Iris pigment epithelial cell (primary cell): ENCODE measurements at places on chromosomes 7 and 10.

DNA sequence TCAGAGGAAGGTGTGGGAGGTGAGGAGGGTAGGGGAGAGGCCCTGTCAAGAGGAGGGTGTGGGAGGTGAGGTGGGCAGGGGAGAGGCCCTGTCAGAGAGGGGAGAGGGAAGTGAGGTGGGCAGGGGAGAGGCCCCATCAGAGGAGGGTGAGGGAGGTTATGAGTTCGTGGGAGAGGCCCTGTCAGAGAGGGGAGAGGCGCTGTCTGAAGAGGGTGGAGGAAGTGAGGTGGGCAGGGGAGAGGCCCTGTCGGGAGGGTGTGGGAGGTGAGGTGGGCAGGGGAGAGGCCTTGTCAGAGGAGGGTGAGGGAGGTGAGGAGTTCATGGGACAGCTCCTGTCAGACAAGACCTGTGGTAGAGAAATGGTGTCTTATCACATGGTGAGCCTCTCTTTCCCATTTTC lies 74.4 kb downstream of the INPP5A start:
- no peak for DNase-seq

GRCh38 chr10:82252081-82252480 lies 377.1 kb downstream of the NRG3 start:
- no peak for DNase-seq

DNA sequence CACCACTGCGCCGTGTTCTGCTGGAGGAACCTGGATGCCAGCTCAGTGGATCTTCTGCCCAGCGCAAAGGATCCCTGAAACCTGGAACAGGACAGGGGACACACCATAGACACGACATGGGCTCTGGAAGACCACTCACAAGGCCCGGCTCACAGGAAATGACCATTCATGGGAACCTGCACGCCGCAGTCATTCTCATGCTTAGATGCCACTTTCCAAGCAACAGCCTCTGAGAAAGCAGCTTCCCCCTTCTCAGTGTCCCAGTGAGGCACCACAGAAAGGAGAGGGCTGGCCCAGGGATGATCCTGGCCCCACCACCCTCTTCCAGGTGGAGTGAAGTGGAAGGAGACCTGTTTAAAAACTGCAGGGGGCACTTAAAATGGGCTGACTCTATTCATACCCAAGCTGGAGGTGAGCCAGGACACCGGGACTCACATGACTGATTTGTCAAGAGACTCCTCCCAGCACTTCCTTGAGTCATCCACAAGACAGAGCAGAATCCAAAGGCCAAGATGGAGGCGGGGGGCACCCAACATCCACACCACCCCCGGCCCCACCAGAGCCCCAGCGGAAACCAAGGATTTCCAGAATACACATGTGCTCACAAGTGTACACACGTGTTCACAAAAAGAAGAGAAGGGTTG lies 11.2 kb downstream of the CTBP2 start:
- peak; percentile 86 for DNase-seq

- peak; percentile 20 for DNase-seq
Observed at GRCh38 chr7:14381306-14381705, 391.8 kb upstream of the ETV1 start.

GRCh38 chr10:45673074-45673648 lies 589 bp upstream of the ZFAND4 start:
- peak; percentile 32 for DNase-seq

GRCh38 chr7:32489788-32490126 lies 423 bp downstream of the LSM5 start:
- DNase-seq: no peak

- peak; percentile 47 for DNase-seq
Observed at GRCh38 chr7:27434756-27435400, 192.3 kb downstream of the EVX1 start.

DNA sequence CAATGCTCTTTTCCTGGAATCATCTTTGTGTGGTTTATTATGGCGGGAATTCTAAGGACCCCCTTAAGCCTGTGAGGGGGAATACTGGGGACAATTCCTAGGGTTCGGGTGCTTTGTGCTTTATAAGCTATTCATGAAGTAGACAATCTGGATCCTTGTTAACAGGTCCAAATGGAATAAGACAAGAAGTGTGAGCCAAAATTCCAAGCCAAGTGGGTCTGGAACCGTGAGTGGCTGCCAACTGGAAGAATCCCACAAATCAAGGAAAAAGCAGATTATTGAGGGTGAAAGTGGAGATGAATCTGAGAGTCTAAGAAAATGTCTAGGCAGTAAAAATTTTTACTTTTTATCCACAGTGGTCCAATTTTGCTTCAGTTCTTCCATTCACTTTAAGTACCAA lies 136.8 kb downstream of the MDFIC start:
- no peak for DNase-seq

DNA sequence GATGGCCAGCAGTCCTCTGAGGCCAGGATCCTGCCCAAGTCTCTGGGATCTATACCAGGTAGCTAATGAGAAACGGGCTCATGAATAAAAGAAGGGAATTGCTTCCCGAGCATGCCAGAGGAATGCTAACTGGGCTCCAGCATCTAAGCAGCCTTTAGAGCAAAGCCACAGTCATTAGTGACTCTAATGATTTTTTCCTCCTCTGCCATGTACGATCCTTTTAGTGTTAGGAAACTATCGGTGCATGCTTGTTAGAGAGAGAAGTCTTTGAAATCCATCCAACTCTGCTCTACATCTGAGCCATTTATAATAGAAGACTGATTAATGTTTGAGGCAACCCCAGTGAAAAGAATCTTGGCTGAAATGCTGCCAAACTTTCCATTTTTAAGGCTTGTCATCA lies 124.9 kb upstream of the TCERG1L start:
- DNase-seq: no peak

- peak; percentile 34 for DNase-seq
Observed at GRCh38 chr10:110643653-110644597, at the start of gene RBM20. Gene RBM20, plus strand, starts transcription at chr10:110644336. Its CDS starts 119 bp downstream, at chr10:110644455.

GRCh38 chr10:70247360-70247759 lies 14.1 kb upstream of the PPA1 start:
- no peak for DNase-seq

GRCh38 chr10:93075369-93076221 lies 1.9 kb downstream of the CYP26A1 start:
- DNase-seq: no peak

GRCh38 chr10:93071674-93072224 lies 1.9 kb upstream of the CYP26A1 start:
- DNase-seq: no peak

- no peak for DNase-seq
Observed at GRCh38 chr10:22603581-22603980, 110.8 kb downstream of the PIP4K2A start.

DNA sequence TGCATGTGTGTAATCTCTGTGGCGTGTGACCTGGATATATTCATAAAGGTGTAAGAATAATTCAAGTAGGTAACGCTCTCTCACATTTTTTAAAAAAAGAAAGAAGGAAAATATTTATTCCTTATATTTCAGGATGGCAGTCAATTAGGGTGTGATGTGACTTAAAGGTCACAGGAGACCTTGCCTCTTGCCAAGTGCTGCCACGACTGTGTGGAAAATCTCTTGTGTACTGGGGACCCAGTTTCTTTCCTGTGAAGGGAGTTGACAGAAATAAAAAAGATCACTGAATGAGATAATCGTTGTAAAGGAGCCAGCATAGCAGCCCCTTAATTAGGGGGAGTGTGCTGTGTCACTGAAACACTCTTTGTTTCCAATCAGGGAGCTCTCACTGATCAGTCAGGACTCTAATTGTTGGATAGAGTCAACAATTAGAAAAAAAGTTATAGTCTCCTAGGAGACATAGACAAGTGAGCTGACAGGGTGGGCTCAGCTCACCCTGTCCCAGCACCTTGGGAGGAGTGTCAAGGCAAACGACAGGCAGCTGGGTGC lies 31.1 kb downstream of the PTPRE start:
- DNase-seq: no peak

DNA sequence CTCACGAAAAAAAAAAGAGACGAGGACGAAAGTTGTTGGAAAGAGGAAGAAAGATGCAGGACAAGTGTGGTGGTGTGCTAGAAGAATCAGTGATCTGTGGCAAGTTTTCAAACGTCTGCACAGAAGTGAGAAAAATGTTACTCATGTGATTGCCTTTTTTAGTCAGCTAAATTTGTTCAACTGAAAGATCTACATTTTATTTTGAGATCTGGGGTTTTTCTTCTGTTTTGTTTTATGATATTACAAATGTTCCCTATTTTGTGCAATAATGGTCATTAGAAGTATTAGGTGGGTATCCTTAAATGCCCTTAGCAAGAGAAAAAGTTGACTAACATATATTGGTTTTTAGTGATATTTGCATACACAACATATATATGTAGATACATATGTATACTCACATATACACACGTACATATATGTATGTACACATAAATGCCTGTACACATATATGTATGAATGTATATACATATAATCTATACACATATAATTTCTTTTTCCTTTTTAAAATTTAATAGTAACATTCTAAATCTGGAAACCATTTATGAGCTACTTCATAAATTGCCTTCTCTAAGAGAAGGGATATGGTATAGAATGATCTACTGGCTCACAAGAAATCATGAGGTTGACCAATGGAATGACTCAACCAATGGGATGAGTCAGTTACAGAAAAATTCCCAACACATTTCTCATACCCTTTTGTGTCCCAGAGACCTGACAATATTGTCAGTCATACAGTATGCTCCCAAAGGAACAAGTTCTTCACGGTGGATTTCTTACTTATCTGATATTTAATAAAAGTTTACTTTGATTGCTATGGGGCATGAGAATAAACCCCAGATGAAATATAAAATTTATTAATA lies 38.4 kb downstream of the SLC39A12 start:
- DNase-seq: peak; percentile 83

- peak; percentile 38 for DNase-seq
Observed at GRCh38 chr10:73159038-73159648, 8.7 kb downstream of the ECD start.

DNA sequence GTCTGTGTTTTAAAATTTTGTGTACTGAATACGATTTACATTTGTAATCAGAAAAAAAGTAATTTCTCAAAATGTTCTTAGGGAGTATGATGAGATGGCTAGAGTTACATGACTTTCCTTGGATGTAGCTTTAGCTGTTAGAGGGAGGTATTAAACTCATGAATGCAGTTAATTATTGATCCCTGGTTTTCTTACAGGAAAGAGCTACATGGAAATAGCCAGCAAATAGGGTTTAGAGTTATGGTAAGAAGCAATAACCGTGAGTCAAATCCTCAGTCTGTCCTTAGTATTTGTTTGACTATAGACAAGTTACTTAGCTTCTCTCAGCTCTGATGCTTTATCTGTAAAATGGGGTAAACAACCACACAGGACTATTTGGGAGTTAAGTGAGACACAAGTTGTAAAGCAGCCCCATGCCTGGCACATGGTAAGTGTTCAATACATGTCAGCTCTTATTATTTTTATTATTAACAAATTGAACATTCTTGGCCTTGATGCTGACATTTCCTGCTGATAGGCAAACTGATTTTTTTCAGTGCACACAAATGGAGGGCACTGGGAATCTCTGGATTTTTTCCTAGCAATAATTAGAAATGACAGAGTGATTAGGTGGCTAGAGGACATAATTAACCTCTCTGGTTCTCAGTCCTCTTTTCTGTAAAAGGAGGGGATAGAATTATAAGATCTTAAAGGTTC lies 204.5 kb upstream of the PHYHIPL start:
- no peak for DNase-seq

DNA sequence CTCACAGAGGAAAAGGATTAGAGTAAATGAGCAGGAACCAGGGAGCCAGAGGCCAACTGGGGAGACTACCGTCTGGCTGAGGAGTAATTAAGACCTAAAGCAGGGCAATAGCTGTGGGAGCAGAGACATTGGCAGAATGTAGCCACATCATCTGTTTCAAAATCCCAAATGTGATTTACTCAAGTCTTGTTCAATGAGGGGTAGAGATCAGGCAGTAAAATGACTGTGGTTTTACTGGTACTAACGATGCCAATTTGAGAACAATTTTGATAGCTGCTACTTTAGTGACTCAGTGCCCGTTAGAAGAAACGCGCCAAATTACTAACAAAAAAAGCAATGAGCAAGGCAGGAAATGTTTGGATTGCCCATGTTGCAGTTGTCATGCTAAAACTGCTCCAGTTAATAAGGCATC lies 12.7 kb upstream of the MIOS start:
- DNase-seq: peak; percentile 24

DNA sequence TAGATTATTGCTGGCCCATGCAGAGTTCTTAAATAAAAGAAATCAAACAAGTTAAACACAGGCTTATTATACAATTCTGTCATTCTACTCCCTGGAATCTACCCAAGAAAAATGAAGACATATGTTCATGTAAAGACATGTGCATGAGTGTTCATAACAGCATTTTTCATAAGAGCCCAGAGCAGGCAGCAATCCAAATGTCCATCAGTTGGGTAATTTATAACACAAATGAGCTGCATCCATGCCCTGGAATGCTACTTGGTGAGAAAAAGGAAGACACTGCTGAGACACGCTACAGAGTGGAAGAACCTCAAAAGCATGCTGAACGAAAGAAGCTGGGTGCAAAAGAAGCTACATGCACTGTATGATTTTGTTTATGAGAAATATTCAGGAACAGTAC lies 342.6 kb downstream of the TCERG1L start:
- no peak for DNase-seq

- no peak for DNase-seq
Observed at GRCh38 chr7:47031786-47032535, 550.0 kb downstream of the TNS3 start.

- DNase-seq: peak; percentile 99
Observed at GRCh38 chr7:2757904-2758672, 70.1 kb downstream of the AMZ1 start.

DNA sequence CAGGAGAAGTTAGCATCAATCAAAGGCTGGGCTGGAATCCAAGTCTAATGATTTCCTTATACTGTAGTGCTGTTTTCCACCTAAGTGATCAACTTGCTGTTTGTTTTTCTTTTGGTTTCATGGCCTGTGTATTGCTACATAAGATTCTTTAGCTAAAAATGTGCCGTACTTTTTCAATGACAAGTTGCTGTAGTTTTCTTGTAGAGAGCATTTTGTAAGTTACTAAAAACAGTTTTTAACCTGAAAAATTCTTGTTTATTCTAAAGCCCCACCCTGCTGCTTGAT lies 1.3 kb downstream of the HELLS start:
- peak; percentile 49 for DNase-seq

GRCh38 chr10:114100848-114101741 lies 57.4 kb downstream of the ADRB1 start:
- DNase-seq: peak; percentile 58

DNA sequence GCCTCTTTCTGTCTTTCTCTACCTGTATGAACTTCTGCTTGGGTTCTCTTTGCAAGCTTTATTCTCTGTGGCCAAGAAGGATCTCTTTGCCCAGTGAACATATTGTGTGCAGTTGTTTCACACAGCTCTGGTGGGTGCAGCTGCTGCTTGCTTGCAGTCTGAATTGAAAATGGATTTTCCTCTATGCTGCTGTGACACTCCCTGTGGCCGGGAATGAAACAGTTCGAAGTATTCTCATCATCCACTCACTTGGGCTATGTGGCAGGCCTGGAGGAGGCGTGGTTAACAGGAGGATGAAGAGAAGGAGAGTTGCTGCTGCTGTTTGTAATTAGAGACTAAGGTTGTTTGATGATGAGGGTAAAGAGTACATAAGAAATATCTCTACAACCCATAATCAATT lies 28.4 kb upstream of the ITGA8 start:
- DNase-seq: no peak
